ENCODE measurements at places on chromosomes 3 and 15. TPM values are rescaled to one million over a fixed set of nuclear protein-coding genes. Genes with fewer than 3 reads are reported as not detected.

GRCh38 chr15:69591905-69592508 is 139.4 kb downstream of the RPLP1 start:
- no peak for DNase-seq

The P2RY1 gene
- total RNA-seq, result 0.57 TPM

The DPH6 gene
- 13.4 TPM for total RNA-seq

The SAMMSON gene
- total RNA-seq, result not detected
